NCI-H524 (cell line): ENCODE measurements at places on chromosomes 5 and 9.

- DNase-seq = no peak
Observed at GRCh38 chr9:2281031-2281802, 266.1 kb downstream of the SMARCA2 start.

- DNase-seq = peak; percentile 9
Observed at GRCh38 chr5:132500931-132501628, 10.5 kb upstream of the IRF1 start.

DNA sequence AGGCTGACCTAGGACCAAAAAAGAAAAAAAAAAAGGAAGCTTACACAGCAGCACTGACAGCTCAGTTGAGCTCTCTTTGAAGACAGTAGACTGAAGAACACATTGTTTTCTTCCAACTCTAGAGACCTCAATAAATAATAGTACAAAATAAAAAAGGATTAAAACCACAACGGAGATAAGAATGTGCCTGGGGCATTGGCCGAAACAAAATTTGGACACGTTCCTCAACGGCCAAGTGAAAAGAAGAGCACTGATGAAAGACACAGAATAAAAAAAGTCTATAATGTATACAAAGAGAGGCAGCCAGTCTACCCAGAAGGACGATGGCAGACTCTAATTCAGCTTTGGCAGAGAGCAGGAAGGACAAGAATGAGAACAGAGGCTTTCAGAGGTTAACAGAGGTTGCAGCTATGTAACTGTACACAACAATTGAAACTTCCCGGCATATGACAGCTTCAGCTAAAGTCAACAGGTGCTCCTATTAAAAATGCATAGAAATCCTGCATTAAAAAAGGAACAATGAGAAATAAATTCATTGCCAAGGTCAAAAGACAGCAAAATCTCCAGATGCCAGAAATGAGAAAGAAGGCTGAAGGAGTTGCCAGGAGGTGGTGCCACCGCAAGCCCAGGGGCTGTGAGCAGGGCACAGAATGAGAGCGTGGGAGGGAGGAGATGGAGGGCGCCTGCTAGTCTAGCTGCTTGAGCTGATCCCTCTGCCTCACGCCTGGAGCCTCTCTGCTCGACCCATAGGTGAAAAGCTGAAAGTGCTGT lies 113.9 kb downstream of the DCP2 start:
- DNase-seq = peak; percentile 35

- no peak for DNase-seq
Observed at GRCh38 chr5:61182449-61182848, 20.2 kb upstream of the SMIM15 start.

GRCh38 chr5:118990582-118990981 lies 2.2 kb upstream of the DTWD2 start:
- no peak for DNase-seq

GRCh38 chr9:20532584-20532983 lies 89.7 kb downstream of the MLLT3 start:
- DNase-seq = no peak
